ENCODE measurements at places on chromosomes 1 and 21.

DNA sequence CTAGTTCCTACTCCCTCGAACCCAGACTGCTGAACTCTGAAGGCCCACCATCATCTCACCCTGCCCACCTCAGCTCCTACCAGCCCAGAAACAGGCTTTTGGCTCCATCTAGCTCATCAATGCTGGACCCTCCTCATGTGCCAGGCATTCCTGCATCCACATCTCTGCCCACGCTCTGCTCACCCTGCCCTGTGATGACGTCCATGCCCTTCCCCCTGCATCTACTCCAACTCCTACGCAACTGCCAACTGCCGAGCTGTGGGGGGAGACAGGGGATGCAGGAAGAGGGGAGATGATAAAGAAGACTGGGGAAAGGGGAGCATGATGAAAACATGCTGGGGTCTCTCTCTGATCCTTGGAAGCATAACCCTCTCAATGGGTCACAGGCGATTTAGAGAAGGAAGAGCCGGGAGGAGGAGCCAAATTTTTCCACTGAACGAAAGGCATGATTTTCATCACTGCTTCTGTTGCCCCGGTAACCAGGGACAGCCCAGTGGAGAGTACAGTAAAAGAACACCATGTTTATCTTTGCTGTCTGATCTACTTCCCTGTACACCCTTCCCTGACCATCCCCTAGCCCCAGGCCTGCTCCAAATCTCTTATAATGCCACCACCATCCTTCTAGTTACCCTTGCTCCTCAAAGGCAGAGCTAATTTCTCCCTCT lies 44.3 kb downstream of the CD34 start:
- no peak for DNase-seq

DNA sequence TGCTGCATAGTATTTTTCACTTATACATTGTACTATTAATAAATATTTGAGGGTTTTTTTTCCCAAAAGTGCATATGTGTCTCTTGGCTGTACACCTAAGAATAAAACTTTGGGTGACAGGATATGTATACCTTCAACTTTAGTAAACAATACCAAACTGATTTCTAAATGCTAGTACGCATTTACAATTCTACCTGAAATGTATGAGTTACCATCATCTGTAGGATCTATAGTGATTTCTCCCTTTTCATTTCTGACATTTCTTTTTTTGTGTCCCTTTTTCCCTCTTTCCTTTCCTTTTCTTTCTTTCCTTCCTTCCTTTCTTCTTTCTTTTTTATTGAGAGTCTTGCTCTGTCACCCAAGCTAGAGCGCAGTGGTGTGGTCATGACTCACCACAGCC lies 16.7 kb upstream of the BMP8B start:
- no peak for DNase-seq

DNA sequence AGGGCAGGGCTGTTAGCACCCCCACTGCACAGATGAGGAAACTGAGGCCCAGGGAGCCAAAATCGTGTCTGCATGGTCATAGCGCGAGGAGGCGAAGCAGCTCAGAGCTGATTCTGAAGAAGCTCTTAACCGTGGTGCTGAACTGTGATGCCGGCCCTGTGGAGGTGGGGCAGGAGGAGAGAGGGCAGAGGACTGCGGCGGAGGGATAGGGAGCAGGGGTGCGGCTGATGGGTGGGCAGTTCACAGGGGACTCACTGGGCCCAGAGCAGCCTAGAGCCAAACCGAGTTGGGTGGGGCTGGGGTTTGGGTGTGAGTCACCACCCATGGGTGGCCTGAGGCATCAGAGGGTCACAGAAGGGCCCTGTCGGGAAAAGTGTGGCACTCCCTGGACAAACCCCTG lies 74.7 kb downstream of the RAP1GAP start:
- no peak for DNase-seq

DNA sequence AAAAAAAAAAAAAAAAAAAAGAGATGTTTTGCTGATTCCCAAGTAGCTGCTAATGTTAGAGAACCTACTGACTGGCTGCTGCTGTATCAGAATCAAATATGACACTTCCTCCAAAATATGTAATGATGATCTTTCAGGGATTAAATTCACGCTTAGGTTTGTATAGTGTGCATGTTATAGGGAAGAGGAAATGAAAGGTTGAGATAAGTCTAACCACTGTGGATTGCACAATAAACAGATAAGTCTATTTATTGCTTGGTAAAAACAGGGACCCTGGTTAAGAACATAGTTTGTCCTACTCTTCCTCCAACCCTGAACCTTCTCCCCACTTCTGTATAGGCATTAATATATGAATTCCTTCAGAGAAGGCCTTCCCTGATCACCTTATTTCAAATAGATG lies 13.2 kb downstream of the RC3H1 start:
- no peak for DNase-seq

DNA sequence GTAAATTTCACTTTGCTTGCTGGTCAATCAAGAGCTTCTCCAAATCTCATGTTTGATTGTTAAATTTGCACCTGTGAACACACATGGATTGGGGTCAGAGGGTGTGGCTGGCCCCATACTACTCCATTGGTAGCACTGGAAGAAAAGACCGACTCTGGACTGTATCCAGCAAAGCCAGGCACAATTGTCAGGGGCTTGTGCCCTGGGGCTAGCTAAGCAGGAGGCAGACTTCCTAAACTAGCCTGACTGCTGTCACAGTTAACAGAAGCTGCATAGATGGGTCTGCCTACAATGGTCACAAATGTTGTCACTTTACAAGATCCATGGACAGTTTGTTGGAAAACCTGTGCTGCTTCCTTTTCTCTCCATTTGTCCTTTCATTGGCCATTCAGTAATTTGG lies 421.0 kb downstream of the DSCAM start:
- DNase-seq, result no peak

GRCh38 chr1:199573047-199573446 lies 454.5 kb upstream of the NR5A2 start:
- no peak for DNase-seq

GRCh38 chr1:161531986-161532643 lies 7.8 kb downstream of the HSPA6 start:
- DNase-seq, result no peak

DNA sequence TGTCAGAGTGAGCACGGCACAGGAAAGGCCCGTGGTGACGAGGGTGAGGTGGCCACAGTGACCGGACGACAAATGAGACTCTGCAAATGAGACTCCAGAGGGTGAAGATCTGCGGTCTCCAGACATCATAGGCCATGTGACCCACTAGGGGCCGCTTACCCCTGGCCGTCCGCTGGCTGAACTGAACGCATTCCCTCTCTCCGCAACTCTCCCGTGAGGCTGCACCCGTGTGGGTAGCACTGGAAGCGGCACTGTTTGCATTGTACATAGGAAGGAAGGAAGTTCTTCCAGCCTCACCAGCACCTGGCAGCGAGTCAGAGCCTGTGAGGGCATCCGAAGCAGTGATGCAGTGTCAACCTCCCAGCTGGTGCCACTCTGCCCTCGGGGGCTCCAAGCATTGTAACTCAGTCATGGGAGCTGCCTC lies 23.6 kb upstream of the SPSB1 start:
- DNase-seq, result no peak

GRCh38 chr1:24704411-24705259 lies 40.6 kb upstream of the CLIC4 start:
- DNase-seq, result peak; percentile 80

- DNase-seq, result no peak
Measured at GRCh38 chr21:38849776-38850175, 44.0 kb downstream of the ETS2 start.

DNA sequence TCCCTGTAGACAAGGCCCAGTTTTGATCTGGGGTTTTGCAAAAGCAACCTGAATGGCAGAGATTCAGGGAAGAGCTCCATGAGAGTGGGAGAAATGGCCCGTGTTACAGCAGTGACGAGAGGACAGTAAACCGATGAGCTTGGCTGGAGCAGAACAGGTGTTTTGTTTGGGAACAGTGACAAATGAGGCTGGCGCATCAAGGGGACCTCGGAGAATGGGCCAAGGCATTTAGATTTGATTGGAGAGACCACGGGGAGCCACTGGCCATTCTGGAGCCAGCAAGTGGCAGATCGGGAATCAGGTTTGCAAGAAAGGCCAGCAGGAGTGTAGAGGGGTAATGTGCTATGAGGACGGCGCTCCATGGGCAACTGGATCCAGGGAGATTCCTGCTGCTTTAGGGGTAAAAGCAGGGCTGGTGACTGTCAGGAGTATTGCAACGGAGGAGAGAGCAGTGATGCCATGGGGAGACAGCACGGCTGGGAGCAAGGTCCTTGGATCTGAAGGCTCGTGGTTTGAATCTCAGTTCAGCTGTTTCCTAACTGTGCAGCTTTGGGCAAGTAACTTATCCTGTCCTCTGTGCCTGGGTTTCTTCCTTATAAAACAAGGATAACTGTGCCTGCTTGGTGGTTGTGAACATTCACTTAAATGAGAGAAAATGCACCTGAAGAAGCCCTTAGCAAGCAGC lies 9.9 kb upstream of the KLHDC7A start:
- DNase-seq, result no peak

GRCh38 chr1:39326836-39327235 lies 122.3 kb downstream of the MACF1 start:
- DNase-seq, result no peak

DNA sequence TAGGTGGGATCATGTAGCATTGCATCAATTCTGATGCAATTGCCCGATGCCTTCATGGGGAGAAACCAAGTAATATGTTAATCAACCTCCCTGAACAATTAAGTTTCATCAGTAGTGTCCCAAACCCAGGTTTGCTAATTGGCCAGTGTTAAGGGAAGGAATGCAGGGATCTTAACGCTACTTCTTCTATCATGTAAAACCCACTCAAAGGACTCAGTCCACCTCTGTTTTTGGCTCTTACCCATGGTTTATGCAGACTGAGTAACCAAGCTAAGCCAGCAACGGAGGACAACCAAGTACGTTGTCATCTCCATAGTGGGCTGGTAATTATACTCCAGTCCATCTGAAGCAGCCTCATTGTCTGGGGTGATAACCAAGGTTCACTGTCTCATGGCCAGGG lies 203.0 kb upstream of the FMN2 start:
- DNase-seq, result peak; percentile 42

DNA sequence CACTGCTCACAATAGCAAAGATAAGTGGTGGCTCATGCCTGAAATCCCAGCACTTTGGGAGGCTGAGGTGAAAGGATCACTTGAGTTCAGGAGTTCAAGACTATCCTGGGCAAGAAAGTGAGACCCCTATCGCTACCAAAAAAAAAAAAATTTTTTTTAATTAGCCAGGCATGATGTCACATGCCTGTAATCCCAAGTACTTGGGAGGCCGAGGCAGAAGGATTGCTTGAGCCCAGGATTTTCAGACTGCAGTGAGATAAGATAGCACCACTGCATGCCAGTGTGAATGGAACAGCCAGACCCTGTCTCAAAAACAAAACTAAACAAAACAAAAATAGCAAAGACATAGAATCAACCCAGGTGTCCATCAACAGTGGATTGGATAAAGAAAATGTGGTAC lies 50.6 kb downstream of the HSF2BP start:
- no peak for DNase-seq

- DNase-seq, result no peak
Measured at GRCh38 chr1:2229037-2229864, 1.1 kb downstream of the SKI start.

DNA sequence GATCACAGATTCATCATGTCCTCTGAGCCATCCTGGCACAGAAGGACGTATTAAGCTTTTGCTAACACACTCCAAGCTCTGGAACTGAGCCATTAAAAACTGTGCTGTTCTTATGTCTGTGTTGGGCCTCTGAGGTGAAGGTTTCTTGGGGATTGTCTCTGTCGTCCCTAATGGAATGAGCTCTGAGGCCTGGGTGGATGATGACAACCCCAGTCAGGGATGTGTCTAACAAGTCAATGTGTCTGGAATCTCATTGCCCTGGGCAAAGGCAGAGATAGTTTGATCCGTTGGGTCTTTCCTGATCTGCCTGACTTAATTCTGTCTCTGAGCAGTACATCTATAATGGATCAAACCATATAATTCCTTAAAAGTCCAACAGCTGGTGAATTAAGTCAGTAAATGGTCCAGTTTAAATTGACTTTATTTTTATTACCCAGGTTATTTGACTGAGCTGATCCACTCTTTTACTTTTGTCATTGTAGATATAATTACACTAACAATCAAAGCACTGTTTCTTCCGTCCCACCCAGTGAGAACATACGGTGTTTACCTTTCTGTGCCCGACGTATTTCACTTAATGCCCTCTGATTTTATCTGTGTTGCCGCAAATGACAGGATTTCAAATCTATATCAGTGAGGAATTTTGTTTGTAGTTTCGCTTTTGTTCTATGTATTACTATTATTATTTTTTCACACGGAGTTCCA lies 38.8 kb upstream of the OR2B11 start:
- no peak for DNase-seq

GRCh38 chr1:233597489-233597901 lies 16.4 kb upstream of the KCNK1 start:
- no peak for DNase-seq

DNA sequence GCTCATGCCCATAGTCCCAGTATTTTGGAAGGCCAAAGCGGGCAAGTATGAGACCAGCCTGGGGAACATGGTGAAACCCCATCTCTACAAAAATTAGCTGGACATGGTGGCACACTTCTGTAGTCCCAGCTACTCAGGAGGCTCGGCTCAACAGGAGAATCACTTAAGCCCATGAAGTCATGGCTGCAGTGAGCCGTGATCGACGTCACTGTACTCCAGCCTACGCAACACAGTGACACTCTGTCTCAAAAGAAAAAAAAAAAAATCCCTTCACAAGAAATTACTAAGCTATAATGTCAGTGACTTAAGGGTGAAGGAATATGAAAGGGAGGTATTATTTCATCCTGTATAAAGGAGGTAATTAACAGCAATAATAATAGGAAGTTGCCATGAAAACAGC lies 99.8 kb downstream of the ACBD6 start:
- DNase-seq, result no peak

DNA sequence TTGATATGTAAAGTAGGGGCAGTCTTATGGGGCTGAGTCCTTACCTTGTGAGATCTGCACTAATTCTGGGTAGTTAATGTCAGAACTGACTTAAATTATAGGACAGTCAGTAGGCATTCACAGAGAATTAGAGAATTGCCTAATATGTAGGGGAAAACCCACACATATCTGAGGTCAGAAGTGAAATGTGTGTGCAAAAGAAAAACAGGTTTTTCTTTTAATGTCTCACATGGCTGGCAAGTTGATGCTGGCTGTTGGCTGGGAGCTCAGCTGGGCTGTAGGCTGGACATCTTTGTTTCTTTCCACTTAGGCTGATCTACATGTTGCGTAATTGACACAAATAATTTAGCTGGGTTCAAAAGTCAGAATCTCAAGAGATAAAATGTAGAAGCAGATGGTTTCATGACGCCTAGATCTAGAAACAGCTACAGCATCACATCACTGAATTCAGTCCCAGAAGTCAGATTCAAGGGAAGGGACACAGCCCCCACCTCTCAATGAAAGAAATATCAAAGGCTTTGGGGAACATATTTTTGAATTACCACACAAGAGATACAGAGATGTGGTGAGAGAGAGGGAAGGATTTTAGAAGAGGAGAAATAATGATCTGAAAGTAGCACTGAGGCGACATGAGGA lies 98.9 kb downstream of the TNFSF18 start:
- no peak for DNase-seq

GRCh38 chr1:90964444-90965035 lies 57.3 kb downstream of the ZNF644 start:
- no peak for DNase-seq
